ENCODE measurements at places on chromosomes 16 and 17.

- no peak for DNase-seq
These were observed 64.4 kb downstream of the KSR1 start for GRCh38 chr17:27520491-27521185.

GRCh38 chr16:19502395-19503131 lies 19.3 kb downstream of the GDE1 start:
- peak; percentile 52 for DNase-seq

- DNase-seq: no peak
These were observed 44.6 kb upstream of the ADCY9 start for GRCh38 chr16:4160658-4161430.

- DNase-seq: no peak
These were observed 1.3 kb downstream of the ABCC11 start for GRCh38 chr16:48246066-48246465.

- DNase-seq: no peak
These were observed 617.6 kb upstream of the EEF2KMT start for GRCh38 chr16:5715155-5715554.

DNA sequence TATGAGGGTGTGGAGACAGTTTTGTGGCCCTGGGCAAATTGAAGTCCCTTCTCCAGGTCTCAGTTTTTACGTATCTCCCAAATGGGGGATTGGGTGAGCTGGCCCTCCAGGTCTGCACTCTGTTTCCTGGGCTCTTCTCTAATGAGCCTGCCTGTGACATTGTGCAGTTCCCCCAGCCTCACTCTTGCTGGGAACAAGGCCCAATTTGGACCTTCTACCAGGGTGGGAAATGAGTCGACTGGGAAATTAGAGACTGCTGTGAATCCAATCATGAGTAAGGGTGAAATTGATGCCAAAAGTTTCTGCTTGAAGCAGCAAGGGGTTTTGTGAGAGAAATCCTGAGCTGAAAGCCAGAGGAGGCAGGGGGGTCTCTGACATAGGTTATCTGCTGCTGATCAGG lies 71.5 kb upstream of the KSR1 start:
- DNase-seq: no peak

DNA sequence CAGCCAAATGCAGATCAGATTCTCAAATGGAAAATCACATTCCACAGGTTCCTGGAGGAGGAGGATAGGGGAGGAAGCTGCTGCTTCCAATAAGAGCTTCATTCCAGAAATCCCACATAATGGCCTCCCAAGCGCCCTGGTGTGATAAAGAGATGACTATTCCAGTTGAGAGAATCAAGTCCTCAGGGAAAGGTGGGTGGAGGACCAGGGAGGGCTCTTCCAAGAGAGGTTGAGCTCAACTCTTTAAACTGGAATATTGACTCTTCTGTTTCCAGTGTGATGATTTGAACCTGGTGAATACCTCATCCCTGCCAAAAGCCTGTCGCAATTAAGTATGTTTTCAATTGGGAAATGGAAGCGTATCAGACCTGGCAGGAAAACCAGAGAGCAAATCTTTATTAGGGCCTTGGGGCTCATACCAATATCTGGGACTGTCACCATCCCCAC lies 81.4 kb upstream of the DYNLRB2 start:
- no peak for DNase-seq

- no peak for DNase-seq
These were observed 126.9 kb downstream of the MRM1 start for GRCh38 chr17:36728030-36728991.

- no peak for DNase-seq
These were observed 124.3 kb downstream of the CDRT15L2 start for GRCh38 chr17:20703781-20704180.

DNA sequence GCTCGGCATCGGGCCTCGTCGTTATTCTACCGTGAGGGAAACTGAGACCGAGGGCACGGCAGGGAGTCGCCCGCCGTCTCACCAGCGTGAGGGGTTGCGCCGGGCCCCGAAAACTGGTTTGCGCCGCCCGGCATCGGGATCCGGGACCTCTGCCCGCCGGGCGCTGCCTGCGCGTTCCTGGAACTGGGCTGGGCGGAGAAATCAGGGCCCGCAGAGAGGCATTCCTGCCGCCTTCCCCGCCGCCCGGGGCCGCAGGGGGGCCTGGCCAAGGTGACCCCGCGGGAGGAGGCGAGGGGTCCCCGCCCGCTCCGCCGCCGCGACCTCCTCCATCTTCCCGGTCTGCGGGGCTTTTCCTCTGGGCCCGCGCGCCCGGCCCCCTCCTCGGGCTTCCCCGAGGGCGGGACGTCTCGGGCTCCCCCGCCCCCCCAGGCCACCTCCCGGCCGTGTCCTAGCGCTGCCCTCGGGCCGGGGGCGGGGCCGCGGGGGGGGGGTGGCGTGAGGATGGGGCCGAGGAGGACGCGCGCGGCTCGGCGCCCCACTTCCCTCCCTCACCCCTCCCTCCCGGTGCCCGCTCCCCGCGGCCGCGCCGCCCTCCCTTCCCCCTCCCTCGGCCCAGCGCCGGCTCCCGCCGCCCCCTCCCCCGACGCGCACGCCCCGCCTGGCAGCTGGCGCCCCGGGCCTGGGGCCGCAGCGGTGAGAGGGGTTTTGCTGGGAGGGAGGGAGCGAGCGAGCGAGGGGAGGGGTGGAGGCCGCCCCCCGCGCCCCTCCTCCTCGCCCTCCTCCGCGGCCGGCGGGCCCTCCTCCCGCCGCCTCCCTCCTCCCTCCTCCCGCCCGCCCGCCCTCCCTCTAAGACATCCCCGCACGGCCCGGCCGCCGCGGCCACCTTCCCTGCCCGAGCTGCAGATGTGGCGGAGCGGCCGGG lies at the start of gene GLIS2:
TSS of gene GLIS2 (plus strand) at position 882 of the 922 bp plus-strand sequence. CDS start 16,214 bp downstream, outside the sequence.
- no peak for DNase-seq

DNA sequence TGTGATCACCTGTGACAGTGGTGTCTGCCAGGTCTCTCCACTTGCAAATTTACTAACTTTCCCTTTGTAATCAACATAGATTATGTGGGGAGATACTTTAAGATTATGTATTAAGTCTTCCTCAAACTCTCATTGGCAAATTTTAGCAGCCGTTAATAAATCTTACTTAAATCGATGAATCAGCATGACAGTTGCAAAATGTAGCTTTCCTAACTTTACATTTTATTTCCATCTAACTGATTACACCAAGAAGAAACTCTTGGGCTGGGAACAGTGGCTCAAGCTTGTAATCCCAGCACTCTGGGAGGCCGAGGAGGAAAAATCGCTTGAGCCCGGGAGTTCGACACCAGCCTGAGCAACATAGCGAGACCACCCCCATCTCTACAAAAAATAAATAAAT lies 23.3 kb upstream of the CPNE2 start:
- no peak for DNase-seq

GRCh38 chr16:71649704-71650103 lies 23.7 kb downstream of the MARVELD3 start:
- no peak for DNase-seq

DNA sequence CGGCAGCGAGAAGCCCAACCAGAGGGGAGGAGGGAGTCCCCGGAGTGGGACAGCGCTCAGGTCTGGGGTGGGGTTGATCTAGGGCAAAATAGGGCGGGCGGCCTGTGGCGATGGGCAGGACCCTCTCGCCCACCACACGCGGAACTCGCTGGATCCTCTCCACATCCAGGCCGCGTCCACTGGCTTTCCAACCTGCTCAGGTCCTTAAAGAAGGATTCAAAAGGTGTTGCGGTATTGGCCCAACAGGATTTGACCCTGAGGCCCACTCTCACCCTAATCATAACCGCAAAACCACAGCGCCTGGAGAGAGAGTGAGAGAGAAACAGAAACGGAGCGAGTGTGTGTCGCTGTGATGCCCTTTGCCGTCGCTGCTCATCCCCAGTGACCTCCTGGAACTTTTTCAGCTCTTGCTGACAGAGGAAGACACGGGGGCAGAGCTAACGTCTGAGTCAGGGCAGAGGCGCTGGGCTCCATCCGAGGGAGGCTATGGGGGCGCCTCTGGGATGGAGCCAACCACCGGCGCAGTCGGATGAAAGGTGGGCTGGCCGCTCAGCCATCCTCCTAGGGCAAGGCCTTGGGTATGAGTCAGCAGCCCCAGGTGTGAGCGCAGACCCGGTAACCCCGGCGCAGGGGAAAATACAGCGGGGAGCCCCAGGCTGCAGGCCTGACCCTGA lies 16.7 kb upstream of the OR1F1 start:
- DNase-seq: no peak

GRCh38 chr16:73912281-73912680 lies 384.3 kb upstream of the PSMD7 start:
- no peak for DNase-seq

DNA sequence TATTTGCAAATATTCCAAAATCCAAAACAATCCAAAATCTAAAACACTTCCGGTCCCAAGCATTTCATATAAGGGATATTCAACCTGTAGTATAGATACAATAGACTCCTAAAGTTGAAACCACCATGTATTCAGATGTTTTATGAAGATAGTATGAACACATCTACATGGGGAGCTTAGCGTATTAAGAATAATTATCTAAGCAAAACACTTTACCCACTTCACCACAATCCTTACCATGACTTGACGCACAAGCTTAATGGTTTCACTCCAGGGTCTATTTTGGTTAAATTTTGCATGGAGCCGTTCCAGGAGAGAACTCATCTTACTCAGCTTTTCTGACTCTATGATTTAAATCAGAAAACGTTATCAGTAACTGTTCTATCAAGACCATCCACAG lies 3.5 kb downstream of the MED1 start:
- DNase-seq: no peak

DNA sequence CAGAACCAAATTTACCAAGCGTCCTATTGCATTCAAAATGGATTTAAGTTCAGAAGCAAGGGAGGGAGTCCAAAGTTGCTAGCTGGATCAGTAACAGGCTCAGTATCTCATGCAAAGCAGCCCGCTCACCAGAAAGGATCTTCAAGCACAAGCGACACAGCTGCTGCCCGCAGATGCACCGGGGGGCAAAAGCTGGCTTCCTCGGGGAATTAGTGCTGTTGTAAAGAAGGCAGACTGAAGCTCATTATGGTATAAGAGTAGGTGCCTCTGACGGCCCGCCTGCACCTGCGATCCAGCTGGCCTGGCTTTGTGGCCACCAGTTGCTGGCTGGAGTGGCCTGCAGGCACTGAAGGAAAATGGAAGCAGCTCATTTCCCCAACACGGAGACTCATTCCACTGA lies 128.4 kb upstream of the RCVRN start:
- no peak for DNase-seq

DNA sequence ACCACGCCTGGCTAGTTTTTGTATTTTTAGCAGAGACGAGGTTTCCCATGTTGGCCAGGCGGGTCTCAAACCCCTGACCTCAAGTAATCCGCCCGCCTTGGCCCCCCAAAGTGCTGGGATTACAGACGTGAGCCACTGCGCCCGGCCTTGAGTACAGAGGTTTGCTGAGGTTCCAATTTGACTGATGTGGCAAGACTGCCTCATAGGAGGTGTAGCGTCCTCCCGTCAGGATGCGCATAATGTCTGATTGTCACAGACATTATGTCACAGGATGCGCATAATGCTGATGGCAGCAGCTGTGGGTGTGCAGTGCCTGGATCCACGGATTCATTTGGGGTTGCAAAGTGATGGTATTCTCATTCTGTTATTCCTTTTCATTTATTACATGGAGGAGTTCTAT lies 45.2 kb downstream of the HAPSTR1 start:
- no peak for DNase-seq

DNA sequence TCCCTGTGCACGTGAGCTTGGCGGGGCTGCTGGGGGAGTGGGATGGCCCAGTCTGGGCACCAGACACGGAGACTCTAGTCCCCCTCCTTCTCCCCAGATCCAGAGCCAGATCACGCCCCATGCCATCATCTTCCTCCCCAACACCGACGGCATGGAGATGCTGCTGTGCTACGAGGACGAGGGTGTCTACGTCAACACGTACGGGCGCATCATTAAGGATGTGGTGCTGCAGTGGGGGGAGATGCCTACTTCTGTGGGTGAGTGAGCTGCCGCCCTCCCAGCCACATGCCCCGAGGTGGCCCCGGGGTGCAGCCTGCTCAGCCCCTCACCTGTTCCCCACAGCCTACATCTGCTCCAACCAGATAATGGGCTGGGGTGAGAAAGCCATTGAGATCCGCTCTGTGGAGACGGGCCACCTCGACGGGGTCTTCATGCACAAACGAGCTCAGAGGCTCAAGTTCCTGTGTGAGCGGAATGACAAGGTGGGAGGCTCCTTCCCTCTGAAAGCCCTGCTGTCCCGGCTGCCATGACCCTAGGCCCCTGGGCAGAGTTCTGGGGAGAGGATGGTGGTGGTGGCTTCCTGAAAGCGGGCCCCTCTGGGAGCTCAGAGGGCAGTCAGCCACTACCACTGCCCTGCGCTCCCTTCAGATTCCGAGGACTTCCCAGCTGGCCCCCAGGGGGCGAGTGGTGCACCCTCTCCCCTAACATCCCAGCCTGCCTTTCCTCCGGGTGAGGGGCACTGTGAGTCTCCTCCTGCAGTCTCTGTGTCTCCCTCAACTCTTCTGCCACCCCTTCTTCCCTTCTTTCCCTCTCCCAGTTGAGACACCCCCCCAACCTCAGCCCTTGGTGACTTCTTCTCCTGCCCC lies 2.8 kb upstream of the C17orf107 start:
- DNase-seq: no peak

DNA sequence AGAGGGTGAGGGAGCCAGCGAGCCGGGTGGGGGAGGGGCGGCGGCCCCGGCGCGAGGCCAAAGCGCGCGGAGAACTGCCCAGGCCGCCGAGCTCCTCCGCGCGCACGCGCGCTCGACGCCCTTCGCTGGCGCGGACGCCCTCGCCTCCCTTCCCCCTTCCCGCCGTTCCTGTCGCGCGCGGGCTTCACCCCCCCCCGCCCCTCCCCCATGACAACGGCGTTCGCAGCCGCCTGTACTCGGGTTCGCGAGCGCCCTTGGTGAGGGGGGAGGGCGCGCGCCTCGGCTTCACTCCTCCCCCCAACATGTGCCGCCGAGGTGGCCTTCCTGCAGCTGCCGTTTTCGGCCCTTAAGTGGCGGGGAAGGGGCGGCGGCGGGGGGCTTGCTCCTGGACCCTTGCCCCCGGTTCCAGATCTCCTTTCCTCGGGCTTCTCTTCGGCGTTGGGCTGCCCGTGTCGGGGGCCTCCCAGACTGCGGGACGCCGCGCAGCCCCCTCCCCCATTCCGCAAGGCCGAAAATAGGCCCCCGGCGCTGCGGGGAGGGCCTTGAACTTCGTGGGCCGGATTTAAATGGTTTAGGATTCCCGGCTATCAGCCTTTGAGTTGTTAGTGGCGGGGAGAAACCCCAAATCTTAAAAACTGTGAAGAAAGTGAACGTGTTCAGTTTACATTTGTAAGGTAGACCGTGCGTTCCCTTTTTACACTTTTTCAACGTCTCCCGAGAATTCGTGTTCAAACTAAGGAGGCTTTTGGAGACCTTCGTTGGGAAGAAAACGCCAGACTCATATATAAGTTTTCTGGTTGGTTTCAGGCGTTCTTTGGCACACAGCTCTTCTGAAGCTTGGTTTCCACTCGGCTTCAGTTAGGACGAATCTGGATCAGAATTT lies 653 bp downstream of the SRRM2 start:
- peak; percentile 66 for DNase-seq

GRCh38 chr17:64032081-64032480 lies 11.6 kb upstream of the ICAM2 start:
- no peak for DNase-seq

GRCh38 chr17:74202938-74203337 lies 540 bp upstream of the RPL38 start:
- DNase-seq: no peak

GRCh38 chr16:65154321-65154720 lies 32.5 kb upstream of the CDH11 start:
- DNase-seq: no peak
